Activated T-helper 1 cell treated with anti-CD3 and anti-CD28 coated beads, Interleukin-2, amount 50 U/mL, for 16 hours (primary cell): ENCODE measurements at places on chromosomes 6 and 20.

- DNase-seq: no peak
These were observed 753 bp upstream of the PERP start for GRCh38 chr6:138107752-138108592.

- DNase-seq: no peak
These were observed 26.5 kb downstream of the EIF2S2 start for GRCh38 chr20:34085544-34086040.

- no peak for DNase-seq
These were observed 149.5 kb downstream of the DOK5 start for GRCh38 chr20:54624706-54625390.

GRCh38 chr6:70171236-70171635, 131.6 kb downstream of the COL9A1 start:
- DNase-seq: no peak

DNA sequence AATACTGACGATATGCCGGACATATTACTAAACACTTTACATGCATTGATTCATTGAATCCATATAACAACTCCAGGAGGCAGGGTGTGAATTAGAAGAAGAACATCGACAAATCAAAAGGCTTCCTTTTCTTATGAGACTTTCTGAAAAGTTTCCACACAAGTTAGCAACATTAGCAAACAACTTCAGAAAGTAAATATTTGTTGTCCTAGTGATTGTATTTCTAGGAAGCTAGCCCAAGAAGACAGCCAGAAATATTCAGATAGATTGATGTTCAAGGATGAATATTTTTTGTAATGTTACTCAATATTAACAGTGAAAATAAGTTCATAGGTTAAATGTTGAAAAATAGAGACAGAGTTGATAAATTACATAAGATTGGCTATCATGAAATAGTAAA, 120.6 kb downstream of the GFRAL start:
- no peak for DNase-seq

GRCh38 chr6:9250852-9251251, 815.5 kb upstream of the SLC35B3 start:
- DNase-seq: no peak

DNA sequence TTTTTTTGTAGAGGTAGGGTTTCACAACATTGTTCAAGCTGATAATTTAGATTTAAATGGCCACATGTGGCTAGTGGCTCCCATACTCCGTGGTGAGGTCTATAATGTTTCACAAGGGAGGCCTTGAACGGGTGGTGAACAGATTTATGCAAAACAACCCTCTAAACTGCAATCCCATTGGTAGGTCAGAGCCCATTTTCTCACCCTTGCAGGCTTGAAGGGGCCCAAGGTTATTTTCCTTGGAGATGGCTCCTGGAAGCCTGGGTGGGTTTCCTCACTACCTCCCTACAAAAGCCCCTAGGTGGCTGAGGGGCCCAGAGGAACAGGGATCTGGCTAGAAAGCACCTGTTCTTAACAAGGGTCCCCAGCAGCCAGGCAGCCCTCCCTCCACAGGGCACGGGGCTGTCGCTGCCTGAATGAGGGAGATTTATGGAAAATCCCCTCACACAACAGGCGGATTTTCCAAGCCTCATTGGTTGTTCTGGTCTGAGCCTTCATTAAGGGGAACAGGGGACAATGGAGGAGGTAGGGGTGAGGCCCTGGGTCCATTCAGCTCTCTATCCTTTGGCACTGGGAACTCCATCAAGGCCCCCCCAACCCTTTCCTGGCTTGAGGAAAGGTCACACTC, 64.6 kb downstream of the VEGFA start:
- DNase-seq: no peak

- no peak for DNase-seq
These were observed 20.2 kb upstream of the MDGA1 start for GRCh38 chr6:37717836-37718251.

GRCh38 chr6:112337209-112337638, 9.9 kb upstream of the RFPL4B start:
- no peak for DNase-seq

GRCh38 chr6:143099647-143100046, 39.0 kb downstream of the AIG1 start:
- no peak for DNase-seq

GRCh38 chr6:18545726-18546125, 158.6 kb downstream of the RNF144B start:
- DNase-seq: no peak

- DNase-seq: no peak
These were observed 94.5 kb downstream of the PERP start for GRCh38 chr6:138012682-138013081.

DNA sequence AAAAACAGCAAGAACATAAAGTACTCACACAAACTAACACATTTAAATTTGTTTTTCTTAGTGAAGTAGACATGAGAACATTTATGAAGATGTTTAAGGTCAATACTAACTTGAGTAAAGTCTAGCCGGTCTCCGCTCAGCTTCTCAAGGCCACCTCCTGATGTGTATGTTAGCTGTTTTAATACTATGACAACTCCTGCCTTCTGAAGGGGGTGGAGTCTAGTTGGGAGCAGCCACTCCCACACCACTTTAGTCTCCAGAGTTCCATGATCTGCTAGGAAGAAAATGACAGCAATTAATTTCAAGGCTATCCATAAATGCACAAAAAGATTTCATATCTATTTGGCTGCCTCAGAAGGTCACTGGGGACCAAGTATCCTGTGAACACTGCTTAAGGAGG, at the start of gene GSTA3:
GSTA3 (minus strand) TSS at position 168 of the 400 bp plus-strand sequence. CDS start 3,864 bp downstream, outside the sequence.
- no peak for DNase-seq

GRCh38 chr20:33883164-33883563, 72.0 kb downstream of the CHMP4B start:
- no peak for DNase-seq

DNA sequence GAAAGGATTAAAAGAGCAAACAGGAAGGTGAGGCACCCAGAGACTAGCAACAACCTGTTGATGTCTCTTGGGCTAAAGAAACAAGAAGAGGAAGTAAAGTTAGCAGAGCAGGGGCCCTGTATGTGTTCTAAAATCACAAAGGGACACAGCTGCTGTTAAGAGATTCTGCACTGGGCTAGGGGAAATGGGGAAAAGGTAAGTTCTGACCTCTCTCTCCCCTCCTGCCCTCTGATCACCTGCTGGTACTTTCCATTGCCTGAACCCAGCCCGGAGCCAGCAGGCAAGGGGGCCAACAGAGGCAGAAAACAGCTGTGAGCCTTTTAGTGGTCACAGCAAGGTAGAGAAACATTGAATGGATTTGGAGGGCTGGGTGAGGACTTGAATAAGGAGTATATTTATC, 13.5 kb upstream of the CNR1 start:
- no peak for DNase-seq

DNA sequence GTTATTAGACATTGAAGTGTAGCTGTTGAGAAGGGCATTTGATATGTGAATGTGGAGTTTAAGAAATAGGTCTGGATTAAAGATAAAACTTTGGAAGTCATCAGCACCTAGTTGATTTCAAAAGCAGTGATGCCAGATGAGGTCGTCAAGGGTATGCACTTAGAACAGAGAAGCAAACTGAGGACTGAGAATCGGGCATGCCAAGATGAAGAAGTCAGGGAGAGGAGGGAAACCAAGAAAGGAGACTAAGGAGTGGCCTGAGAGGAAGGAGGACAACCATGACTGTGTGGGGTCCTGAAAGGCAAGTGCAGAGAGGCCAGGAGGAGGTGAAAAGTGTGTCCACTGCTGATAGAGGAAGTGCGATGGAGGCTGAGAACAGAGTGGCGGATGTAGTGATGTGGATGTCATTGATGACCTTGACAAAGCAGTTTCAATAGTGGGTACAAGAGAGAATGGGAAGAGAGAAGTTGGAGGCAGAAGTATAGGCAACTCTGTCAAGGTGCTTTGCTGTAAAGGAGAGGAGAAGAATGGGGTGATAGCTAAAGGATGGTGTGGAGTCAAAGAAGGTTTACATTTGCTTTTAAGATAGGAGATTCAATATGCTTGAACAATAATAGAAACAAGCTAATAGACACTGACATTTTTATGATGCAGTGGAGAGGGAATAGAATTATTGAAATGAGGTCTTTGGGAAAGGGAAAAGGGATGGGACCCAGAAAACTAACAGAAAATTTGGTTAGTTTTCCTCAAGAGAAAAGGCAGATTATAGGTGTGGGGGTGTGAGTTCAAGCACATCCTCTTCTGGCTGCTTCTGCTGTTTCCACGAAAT, 139.7 kb upstream of the TMEM170B start:
- DNase-seq: no peak

GRCh38 chr20:1697592-1697991, 40.0 kb upstream of the SIRPG start:
- DNase-seq: no peak

DNA sequence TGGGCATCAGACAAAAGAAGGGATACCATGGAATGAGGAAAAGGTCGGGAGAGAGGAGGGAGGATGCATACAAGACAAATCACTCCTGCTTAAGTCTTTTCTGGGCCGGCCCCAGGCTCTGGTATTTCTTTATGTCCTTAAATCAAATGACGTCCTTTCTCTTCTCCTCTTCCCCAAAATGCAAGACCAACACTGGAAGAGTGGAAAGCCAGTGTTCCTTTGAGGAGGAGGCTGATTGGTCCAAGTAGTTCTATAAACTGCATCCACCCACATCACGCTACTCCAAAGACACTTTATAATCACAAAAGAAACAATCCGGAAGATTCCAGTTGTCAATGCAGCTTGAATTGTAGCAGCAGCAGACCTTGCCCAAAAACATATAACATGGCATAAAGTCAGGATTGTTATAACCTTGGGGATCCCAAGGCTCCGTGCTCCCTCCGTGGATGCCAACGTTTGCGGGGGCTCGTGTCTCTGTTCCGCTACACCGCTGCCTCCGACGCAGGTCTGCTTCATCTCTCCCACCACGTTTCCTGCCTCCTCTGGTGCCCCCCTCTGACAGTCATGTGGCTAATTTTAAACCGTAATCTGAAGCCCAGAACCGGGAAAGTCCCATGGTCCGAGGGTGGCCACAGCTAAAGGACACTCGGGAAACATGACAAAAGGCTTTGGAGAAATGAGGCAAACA, 47.1 kb downstream of the MCUR1 start:
- DNase-seq: peak; percentile 6

- DNase-seq: no peak
These were observed 27.8 kb downstream of the ASIP start for GRCh38 chr20:34268851-34269636.

- DNase-seq: no peak
These were observed 42.7 kb downstream of the ANKRD6 start for GRCh38 chr6:89475634-89476033.

GRCh38 chr20:53834062-53834442, 236.3 kb downstream of the BCAS1 start:
- no peak for DNase-seq

GRCh38 chr6:164037171-164037870, 622.8 kb downstream of the QKI start:
- DNase-seq: no peak

DNA sequence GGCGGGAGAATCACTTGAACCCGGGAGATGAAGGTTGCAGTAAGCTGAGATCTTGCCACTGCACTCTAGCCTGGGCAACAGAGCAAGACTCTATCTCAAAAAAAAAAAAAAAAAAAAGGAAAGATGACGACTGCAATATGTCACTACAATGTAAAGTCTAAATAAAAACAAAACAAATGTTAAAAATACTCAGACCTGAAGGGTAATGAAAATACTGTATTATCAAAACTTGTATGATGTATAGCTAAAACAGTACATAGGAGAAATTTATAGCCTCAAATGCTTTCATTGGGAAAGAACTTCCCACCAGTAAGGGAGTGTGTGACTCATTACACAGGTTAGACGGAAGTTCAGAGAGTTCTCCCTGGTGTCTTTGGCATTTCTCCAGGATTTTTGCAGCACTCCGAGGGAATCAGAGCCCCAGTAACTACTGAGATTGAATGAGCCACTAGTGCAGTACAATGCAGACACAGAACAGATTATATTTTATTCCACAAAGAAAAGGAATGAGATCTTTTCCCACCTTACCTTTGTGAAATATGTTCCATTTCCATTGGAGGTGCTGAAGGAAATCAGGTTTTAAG, 12.5 kb upstream of the RALGAPB start:
- no peak for DNase-seq

DNA sequence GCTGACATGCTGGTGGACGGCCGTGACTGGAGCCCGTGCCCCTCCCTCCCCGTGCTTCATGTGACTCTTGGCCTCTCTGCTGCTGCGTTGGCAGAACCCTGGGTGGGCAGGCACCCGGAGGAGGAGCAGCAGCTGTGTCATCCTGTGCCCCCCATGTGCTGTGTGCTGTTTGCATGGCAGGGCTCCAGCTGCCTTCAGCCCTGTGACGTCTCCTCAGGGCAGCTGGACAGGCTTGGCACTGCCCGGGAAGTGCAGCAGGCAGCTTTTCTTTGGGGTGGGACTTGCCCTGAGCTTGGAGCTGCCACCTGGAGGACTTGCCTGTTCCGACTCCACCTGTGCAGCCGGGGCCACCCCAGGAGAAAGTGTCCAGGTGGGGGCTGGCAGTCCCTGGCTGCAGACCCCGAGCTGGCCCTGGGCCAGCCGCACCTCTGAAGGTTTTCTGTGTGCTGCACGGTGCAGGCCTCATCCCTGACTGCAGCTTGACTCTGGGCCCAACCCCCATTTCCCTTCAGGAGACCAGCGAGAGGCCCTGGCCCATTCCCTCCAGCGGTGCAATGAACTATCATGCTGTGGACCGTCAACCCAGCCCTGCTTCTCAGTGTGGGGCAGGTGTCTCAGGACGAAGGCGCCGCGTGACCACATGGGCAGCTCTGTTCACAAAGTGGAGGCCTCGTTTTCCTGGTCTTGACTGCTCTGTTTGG, 8.1 kb downstream of the NPBWR2 start:
- no peak for DNase-seq

GRCh38 chr6:90238496-90239266, 58.0 kb downstream of the BACH2 start:
- no peak for DNase-seq

DNA sequence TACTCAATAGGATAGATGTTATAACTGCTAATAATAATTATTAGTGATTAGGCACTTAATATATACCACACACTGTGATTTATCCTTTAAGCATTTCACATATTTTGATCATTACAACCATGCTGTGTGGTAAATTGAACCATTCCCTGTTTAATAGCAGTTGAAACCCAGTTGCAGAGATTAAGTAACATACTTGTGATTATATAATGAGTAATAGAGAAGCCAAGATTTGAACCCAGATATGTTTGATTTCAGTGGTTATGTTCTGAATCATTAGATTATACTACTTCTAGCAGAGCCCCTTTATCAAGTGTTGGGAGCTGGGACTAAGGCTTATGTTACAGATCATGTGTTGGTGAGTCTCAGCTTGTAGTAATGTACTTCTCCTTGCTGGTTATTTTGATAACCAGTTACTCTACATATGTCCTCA, 44.1 kb downstream of the STK4 start:
- no peak for DNase-seq
